Fibroblast of the aortic adventitia (primary cell): ENCODE measurements at places on chromosomes 3 and 15. TPM values are rescaled to one million over a fixed set of nuclear protein-coding genes. Genes with fewer than 3 reads are reported as not detected.

Gene MUC20
- 0.63 and 4.5 TPM in 2 replicates for total RNA-seq

Gene MKRN3
- total RNA-seq, result 0.45 and 0.65 TPM in 2 replicates

Gene DPPA2
- not detected in 2 replicates for total RNA-seq

Gene ALDH1A3
- total RNA-seq, result 189 and 197 TPM in 2 replicates

Gene CHRM5
- not detected in 2 replicates for total RNA-seq

Gene A4GNT
- total RNA-seq, result not detected in 2 replicates

Gene FSIP1
- total RNA-seq, result 1.4 and 4.2 TPM in 2 replicates

Gene ZNF502
- total RNA-seq, result 4.7 and 6.0 TPM in 2 replicates

Gene PRR23B
- not detected in 2 replicates for total RNA-seq

Gene CNTN3
- 0.74 and 2.4 TPM in 2 replicates for total RNA-seq

Gene SKOR1
- 0.08 and 0.09 TPM in 2 replicates for total RNA-seq

Gene SLC22A13
- total RNA-seq, result 0.45 TPM in 1 of 2 replicates, not detected in the other

Gene SI
- not detected in 2 replicates for total RNA-seq

Gene C3orf38
- 17.3 and 42.4 TPM in 2 replicates for total RNA-seq
